ENCODE measurements at places on chromosomes 2 and 18. TPM values are rescaled to one million over a fixed set of nuclear protein-coding genes. Genes with fewer than 3 reads are reported as not detected.

The ANKRD30B gene
- total RNA-seq, result 0.16 TPM

The LOXHD1 gene
- total RNA-seq, result 0.16 TPM

The ADAM23 gene
- 18.9 TPM for total RNA-seq

The NT5DC4 gene
- not detected for total RNA-seq

The SERPINB7 gene
- not detected for total RNA-seq

The ANKRD39 gene
- total RNA-seq, result 8.0 TPM

The SLC30A3 gene
- total RNA-seq, result 0.47 TPM

The STARD6 gene
- total RNA-seq, result not detected

The ONECUT2 gene
- total RNA-seq, result 0.78 TPM

- no peak for DNase-seq
Measured at GRCh38 chr2:16553226-16553625, 112.4 kb downstream of the CYRIA start.

- DNase-seq, result no peak
Measured at GRCh38 chr2:179272406-179273192, 8.0 kb upstream of the SESTD1 start.

- DNase-seq, result no peak
Measured at GRCh38 chr2:184527058-184527457, 71.3 kb upstream of the ZNF804A start.

GRCh38 chr2:64630752-64631151 is 23.0 kb downstream of the SERTAD2 start:
- no peak for DNase-seq

DNA sequence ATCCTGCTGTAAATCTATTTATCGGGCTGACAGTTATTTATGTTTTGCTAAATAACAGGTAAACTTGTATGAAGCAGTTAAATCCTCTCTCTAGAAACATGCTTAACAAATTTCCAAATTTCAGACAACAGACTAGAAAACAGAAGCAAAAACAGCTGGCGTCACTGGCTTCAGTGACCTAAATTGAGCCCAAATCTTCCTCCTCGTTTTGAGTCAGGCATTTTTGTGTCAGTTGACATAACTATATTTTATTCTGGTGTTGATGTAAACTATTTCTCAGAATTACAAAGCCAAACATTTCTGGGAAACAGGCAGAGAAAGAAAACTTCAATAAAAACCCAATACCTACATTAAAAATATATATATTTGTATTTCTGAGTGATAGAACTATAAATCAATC is 21.7 kb downstream of the RBMS1 start:
- no peak for DNase-seq

- no peak for DNase-seq
Measured at GRCh38 chr2:10342245-10342951, 39.7 kb downstream of the HPCAL1 start.

DNA sequence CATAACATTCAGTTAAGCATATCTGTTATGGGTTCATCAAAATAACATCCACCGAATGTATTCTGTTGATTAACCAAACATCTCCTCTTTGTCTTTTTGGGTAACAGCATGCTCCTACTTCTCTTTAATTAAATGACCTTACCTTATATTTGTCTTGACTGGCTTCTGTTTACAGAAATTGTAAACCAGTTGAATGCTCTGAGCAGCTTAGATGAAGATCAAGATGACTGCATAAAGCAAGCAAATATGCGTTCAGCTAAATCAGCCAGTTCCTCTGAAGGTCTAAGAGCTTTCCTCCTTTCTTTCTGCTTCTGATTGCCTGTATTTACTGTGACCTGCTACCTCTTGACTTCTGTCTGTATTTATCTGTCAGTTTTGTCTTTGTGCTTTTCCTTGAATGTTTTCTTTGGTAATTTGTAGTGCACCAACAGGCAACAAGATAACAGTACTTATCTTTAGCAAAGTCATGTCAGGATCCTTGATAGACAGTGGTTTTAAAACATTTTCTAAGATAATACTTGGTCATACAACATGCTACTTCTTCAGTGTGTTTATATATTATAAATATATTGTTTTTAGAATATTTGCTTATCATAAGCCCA is 152.8 kb downstream of the EHBP1 start:
- no peak for DNase-seq

DNA sequence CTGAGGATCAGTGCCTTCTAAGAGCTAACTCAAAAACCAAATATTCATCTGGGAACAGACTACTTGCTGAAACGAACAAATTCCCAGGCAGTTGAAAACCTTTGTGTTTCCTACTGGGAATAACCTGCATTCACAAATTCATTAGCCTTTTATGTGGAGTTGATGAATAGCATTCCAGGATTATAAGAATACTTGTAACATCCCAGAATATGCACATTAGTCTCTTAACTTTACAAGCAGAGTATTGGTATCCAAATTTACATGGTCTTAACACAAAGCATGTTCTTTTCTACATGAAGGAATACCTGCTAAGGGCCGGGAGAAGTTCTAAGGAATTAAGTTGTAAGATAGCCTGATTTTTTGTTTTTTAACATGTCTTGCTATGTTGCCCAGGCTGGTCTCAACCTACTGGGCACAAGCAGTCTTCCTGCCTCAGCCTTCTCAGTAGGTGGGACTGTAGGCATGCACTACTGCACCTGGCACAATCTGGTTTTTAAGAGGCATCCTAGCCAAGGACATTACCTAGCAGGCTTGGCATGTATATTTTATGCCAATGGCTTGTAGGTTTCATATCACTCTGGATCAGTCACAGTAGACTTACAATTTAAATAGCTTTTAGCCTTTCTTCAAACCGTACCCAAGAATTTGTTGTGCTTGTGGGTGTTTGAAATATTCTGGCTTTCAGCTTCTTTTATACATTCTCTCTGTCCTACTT is 50.7 kb downstream of the MGAT5 start:
- no peak for DNase-seq

DNA sequence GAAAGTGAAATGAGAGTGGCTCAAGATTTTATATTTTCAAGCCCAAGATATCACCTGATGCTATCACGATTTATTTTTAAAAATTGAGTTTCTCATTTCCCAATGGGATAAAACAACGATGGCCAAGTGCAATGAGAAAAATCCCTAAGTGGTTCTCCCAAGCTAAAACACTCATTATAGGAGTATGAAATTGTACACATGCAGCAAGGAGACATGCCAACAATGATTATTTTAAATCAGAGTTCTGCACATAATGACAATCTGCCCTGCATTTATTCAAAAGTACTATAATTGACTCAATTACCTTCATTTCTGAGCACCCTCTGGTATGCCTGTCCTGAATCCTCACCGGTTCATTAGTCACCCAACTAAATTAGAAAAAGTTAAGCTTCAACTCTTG is 12.7 kb downstream of the CYTIP start:
- no peak for DNase-seq

DNA sequence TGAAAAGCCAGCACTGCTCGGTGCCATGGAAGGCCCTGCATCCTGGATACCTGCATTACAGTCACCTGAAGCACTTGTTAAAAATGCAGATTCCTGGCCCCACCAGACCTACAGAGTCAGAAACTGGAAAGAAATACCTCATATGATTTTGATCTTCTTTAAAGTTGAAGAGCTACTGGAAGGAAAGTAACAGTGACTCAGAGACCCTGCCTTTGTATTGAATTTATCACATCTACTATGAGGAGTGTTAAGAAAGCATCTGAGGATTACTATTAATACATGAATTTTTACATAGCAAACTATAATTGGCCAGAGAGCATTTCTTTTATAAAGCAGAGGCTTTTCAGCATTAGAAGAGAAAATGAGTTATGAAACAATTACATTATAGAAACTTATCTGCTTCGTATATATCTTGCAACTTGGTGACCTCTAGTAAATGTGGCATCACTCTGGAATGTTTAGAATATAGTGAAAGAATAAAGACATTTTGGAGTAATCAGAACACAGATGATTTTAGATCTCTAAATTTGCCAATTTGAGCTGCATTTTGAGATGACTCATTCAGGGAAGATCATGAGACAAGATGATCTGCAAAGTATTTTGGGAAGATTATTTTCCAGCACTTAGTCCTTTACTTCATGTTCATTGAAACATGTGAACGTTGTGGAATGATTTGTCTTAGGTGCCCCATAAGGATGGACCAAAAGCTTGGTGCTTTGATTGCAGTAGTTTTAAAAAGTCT is 12.2 kb downstream of the PTPRM start:
- no peak for DNase-seq

GRCh38 chr2:190272457-190272842 is 47.2 kb downstream of the HIBCH start:
- DNase-seq, result no peak

DNA sequence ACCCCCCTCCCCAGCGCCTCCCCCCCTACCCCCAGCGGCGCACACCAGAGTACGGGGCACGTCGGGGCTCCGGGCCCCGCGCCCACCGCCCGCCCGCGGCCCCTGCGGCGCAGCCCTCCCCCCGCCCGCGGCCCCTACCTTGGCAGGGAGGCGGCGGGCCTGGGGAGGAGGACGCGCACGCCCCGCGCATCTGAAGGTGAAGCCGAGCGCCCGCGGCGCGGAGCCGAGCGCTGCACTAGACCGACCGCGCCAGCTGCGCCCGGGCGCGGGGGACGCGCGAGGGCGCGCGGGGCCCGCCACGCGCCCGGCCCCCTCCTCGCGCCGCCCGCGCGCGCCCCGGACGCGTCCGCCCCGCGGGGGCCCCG is at the start of gene ZNF516:
ZNF516 (minus strand) TSS at position 237 of the 365 bp plus-strand sequence. CDS start 52,188 bp downstream, outside the sequence.
- DNase-seq, result no peak

DNA sequence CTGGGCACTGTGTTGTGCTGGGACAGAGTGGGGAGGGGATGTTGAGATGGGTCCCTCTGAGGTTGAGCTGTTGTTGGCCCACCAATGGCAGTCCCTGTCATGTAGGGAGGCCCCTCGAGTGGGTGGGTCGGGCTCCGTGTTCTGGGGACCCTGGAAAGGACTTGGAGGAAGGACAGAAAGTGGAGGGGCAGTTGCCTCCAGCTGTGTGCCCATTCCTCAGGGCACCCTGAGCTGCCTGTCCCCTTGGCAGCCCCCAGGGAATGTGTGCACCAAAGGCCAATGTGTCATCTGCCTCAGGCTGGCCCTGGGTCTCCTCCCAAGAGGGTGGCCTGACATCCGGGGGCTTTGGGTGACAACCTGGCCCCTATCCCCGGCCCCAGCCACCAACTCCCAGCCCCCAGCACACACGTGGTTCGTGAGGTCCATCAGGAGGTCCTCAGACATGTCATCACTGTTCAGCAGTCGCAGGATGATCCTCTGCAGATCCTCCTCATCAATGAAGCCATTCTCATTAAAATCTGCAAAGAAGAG is 57.7 kb downstream of the CIB4 start:
- no peak for DNase-seq

DNA sequence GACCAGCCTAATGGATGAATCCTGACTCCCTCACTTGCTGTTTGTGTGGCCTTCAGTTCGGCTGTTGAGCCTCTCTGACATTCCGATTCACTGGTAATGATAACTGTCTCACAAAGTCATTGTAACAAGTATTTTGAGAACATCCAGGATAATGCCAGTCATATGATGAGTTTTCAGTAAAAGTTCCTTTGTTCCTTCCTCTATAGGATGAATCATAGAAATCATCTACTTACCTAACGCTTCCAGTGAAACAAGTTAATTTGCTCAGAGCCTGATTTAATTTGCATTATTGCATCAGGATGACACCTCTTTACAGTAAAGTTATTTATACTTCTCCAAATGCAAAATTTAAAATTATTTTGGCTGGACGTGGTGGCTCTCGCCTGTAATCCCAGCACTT is 32.0 kb downstream of the RAB31 start:
- no peak for DNase-seq

DNA sequence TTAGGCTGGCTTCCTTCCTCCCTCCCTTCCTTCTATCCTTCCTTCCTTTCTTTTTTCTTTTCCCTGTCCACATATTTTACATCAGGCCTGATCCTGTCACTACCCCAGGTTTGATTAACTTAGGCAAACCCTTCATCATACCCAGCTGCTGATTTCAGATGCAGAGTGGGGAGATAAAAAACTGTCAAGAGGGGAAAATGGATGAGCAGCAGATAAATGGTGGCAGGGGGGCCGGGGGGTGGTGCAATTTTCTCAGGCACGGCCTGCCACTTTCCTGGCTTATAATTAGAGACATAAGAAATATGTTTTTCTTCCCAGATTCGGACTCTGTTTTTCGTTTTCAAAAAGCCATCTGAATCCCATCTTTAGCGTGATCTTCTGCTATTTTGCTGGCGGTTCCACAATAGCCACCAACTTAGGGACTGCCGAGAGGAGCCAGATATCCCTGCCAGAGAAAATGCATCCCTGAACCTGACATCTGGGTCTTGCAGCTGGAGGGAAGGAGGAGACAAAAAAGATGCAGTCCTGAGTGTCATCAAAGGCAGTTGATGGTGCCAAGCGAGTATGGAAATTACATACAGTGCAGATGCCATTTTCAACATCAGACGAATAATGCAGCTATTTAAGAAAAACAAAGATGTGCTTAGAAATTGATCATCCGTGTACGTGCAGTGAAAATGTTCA is 49.9 kb downstream of the CXCR4 start:
- no peak for DNase-seq

DNA sequence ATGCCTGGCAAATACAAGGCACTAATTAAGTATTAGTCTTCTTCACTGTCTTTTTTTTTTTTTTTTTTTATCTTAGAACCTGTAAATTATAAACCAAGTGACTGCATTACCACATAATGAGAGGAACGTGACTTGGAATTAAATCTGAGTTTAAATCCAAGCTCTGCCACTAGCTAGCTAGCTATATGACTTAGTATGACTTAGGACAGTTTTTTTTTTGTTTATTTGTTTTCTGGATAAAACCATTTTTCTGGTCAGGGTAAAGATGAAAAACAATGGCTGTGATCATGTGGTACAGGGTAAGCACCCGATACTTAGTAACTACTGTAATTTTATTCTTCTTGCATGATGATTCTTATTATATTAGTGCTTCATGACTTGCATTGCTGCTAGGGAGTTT is 191.8 kb upstream of the LRRTM1 start:
- DNase-seq, result no peak

GRCh38 chr2:77270433-77270832 is 251.7 kb downstream of the LRRTM4 start:
- DNase-seq, result no peak

- DNase-seq, result no peak
Measured at GRCh38 chr2:74922592-74923227, 35.7 kb upstream of the POLE4 start.

DNA sequence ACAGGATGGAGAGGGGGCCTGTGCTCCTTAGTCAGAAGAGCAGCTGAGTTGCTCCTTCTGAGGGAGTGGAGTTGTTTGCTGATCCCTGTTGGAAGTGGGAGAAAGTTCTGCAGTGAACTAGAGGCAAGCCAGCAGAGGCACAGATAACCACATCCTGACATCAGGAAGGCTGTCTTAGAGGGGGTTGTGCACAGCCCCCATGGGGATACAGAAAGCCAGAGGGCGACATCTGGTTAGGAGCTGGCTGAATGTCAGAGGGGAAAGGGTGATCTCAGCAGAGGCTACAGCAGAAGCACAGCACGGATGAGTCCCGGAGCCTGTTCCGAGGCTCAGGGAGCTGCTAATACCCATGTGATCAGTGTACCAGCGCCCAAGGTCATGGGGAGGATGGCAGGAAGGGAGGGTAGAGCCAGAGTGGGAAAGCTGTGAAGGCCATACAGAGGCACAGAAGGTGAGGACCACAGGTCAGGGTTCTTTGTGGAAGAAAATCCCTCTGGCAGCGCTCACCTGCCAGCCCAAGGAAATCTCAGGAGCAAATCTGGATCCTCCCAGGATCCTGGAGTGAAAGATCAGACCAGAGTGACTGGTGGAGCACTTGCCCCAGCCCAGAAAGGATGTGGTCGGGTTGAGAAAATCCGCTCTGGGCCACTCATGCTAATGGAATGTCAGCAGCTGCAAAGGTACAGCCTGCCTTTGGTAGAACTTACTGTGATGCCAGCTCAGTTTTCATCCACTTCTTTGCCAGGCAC is 111.8 kb downstream of the STPG4 start:
- DNase-seq, result no peak

GRCh38 chr18:77486985-77487384 is 237.3 kb downstream of the GALR1 start:
- DNase-seq, result no peak

Data from occipital lobe (tissue), 3 donors.